Activated CD4-positive, alpha-beta T cell treated with anti-CD3 and anti-CD28 coated beads for 24 hours (primary cell): ENCODE measurements at places on chromosomes 6 and 20.

DNA sequence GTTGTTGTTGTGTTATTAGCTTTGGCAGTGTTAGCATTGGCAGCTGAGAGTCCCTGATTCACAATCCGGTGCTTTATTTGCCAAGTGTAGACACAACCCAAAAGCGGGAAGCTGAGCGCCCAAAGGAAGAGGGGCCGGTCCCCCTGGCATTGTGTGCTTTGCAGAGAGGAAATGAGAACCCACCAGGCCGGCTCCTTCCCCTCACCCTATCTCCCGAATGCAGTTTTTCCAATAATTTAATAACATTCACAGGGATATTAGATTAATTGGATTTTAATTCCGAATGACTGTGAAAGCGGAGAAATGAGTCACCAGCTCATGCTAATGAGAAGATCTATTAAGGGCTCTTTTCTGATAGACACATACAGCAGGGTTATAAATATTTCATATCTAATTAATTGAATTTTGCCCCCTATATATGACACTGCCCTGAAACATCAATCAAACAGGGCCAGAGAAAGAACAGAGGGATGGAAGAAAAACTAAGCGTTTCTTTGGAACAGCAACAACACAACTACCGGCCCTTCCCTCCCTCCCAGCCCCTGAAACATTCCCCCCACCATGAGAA lies 143.8 kb downstream of the MBOAT1 start:
- DNase-seq, result no peak

DNA sequence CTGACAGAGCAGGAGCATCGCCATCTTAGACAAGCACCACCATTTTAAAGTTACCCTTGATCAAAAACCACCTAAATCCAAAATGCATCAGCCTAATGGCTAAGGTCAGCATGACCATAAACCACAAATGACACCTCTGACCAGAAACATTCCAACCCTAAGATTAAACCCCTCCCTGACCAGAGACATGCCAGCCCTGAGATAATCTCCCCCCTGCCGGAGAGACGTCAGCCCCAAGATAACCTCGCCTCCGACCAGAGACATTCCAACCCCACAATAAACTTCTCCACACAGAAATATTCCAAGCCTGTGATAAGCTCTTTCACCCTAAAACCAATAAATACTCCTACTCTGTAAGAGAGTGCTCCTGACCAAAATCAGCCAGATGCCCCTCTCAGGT lies 53.5 kb downstream of the PXDC1 start:
- DNase-seq, result no peak

DNA sequence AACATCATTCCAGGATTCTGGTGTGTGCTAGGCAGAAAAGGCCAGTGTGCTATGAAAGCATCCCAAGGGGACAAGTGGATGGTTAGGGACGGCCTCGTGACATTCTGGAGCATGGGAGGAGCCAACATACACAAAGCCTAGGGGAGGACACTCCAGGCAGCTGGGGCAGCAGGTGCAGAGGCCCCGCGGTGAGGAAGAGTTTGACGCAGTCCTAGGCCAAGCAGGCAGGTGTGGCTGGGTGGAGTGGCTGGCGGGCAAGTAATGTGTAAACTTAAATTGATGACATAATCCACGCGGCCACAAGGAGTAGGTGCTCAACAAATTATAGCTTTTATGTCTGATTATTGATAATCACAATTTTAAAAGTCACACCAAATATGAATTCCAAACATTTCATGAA lies 93.6 kb downstream of the TMEM242 start:
- DNase-seq, result no peak

- DNase-seq, result no peak
Measured at GRCh38 chr20:22404419-22405170, 179.8 kb downstream of the FOXA2 start.

GRCh38 chr6:16136621-16137450 lies 8.0 kb downstream of the MYLIP start:
- no peak for DNase-seq

- no peak for DNase-seq
Measured at GRCh38 chr6:111672761-111673450, 67.2 kb upstream of the TRAF3IP2 start.

GRCh38 chr6:112180095-112180820 lies 74.1 kb downstream of the LAMA4 start:
- no peak for DNase-seq
